ENCODE measurements at places on chromosomes 5 and 9.

DNA sequence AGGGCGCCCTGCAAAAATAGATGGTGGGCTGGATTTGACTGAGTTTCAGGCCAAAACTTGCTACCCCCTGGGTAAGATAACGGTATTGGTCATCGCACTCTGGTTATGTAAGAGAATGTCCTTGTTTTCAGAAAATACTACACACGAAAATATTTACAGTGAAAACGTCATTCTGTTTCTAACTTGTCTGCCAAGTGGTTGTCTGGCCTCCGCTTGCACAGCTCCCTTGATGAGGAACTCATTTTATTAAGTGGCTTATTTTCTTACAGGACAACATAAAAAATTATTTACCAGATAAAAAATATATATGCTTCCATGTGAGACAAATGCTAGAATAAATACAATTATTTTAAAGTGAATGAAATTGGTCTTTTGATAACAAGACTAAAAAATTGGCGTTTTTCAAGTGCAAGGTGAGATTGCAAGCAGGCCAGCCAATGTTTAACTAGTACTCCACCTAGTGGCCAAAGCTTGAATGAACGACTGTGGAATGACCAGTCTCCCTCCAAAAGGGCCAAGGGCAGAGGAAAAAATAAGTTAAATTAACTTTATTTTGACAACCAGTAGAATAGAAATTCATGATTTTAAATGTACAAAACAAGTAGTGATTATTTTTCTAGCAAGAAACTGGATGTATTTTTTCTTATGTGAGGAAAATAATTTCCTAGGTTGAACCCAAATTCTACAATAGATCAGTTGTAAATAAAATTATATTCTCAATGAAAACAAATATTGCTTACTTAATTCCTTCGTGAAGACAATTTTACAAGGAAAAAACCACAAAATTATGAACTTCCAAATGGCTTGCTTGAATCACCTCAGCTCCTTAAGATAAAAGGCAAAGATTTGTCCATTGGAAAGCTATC lies 93.2 kb downstream of the ZFAND5 start:
- DNase-seq = no peak

DNA sequence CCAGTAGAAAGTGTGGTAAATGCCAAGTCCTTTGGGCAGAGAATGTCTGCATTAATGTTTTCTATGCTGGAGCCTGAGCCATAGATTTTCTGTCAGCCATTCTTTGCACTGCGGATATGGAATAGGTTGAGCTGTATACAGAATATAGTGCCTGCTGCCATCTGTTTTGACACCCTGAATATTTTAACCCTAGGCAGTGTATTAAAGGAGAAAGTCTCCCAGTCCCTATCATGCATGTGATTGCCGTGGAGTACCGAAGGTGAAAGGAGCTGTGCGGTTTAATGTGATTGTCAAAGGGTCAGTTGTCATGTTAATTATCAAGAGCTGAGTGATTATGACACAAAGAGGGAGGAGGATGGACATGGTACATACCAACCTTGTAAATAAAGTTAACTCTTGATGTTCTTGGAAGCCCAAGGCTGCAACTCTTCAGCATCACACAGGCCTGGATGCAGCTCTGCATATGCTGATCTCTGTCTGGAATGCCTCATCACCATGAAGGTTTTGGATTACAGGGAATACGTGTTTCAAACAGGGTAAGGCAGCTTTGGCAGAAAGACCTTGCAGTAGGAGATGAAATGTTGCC lies 247.1 kb upstream of the ELAVL2 start:
- DNase-seq = no peak

DNA sequence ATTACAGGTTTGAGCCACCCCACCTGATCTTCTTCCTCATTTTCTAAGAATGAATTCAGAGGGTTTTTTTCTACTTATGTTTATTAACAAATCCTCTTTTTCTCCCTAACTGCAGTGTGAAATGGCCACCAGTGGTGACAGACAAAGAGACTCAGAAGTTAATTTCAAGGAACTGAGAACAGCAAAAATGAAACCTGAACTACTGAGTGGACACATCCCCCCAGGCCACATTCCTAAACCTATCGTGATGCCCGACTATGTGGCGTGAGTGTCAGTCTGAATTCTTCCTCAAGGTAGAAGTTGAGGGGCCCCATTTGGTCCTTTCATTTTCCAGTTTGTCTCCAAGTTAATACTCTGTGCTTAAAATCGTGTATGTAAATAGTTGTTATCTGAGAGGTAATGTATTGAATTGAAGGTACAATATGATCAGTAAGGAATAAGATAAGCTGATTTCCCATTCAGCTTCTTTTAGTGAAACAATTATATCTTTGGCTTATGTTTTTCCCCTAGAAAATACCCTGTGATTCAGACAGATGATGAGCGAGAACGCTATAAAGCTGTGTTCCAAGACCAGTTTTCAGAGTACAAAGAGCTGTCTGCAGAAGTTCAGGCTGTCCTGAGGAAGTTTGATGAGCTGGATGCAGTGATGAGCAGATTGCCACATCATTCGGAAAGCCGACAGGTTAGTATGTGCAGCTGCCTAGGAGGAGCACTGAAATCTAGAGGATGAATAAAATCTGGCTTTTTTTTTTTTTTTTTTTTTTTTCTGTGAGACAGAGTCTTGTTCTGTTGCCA lies 17.7 kb downstream of the MARVELD2 start:
- DNase-seq = no peak

DNA sequence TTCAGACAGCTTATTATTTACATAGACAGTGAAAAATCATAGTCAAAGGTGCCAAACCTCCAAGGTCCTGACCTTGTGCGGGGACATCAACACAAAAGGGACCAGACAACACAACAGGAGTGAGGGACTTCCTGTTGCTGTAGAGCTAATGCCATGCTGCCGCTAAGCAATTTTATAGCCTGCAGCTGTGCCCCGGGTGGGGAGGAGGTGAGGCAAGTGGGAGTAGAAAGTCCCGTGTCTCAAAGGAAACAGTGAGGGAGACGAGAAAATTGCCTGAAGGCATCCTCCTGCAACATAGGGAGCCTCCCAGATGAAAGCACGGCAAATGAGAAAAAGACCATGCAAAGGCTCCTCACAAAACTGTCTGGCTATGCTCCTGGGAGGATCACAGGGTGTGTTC lies 58.8 kb downstream of the CAAP1 start:
- no peak for DNase-seq

DNA sequence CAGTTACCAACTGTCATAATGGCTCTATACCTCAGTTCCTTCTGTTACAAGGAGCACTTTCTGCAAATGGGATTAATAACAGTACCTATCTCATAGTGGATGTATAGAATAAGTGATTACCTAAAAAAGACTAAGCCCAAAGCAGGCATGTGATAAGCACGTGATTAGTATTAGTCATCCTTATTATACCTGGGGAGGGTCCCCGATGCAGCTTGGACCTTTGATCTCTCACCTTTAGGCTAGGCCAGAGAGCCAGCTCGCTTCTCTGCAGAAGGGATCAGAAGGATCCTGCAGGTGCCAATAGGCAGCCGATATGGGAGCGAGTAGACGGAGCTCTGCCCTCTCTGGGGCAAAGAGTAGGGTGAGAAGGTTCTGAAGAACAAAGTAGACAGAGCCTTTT lies 4.0 kb downstream of the JADE2 start:
- DNase-seq = no peak

DNA sequence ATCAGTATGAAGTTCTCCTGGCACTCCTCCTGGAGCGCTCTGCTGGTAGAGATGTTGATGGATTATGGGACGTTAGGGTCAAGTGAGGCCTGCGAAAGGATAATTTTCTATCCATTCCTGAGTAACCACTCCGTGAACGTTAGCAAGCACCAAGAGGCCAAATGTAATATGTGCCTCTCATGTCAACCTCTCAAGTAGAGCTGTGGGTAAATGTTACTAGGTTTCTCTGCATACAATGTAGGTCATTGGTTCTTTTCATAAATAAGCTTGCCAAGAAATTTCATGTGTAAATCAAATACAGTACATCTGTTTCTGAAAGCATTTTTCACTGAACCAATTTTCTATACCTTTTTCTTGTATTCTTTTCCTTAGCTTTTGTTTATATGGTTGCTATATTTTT lies 126.3 kb downstream of the KDM4C start:
- DNase-seq = no peak

GRCh38 chr9:126436545-126437267 lies 110.1 kb downstream of the MVB12B start:
- no peak for DNase-seq

- DNase-seq = no peak
Measured at GRCh38 chr9:16725066-16725465, 145.4 kb downstream of the BNC2 start.

DNA sequence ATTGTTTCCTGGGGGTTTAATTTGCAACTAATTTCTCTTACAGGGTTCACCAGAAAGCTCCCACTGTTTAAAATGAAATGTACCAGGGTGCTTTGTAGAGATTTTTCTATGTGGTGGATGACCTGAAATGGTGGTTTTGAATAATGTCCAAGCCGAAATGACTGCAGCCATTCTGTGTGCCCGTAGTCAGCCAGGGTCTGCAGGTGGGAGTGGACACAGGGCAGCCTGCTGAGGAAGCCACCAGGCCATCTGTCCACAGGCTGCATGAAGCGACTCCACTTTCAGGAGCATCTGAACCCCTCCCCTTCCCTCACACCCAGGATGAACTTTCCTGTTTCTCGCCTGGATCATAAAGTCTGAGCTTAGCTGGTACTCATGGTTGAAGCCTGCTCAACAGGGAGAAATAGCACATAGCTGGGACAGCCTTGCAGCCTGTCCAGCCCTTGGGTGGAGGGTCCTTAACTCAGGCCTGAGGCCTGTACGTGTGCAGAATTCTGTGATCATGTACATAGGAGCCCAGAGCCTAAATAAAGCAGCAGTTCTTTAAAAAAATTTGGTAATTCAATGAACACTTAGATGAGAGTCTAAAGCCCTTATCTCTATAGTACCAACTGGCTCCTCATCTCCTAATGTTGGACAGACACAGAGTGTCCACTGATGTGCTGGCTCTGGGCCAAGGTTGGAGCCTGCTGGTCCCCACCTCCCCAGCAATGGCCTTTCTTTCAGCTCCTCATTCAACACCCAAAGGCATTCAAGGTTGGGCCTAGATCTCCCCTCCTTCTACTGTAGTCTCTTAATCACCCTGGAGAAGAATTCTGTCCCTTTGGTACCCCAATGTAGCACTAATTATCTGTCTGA lies 72.8 kb downstream of the SHB start:
- DNase-seq = no peak

GRCh38 chr9:7607421-7607820 lies 192.2 kb downstream of the DMAC1 start:
- DNase-seq = no peak

DNA sequence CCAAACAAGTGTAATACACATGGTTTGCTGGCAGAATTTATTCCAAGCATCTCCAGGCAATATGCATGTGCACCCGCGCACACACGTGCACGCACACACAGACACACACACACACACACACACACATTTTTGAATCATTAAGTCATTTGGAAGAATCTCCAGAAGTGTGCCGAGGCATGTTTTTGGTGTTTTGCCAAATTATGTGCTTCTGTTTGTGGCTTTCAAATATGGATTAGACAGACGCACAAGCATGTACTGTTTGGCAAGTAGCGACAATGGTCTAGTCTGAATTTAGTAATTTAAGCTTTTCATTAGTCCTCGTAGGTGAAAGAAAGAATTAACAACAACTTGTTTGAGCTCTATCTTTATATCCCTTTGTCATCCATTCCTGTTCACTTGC lies 36.7 kb downstream of the NFIB start:
- no peak for DNase-seq

DNA sequence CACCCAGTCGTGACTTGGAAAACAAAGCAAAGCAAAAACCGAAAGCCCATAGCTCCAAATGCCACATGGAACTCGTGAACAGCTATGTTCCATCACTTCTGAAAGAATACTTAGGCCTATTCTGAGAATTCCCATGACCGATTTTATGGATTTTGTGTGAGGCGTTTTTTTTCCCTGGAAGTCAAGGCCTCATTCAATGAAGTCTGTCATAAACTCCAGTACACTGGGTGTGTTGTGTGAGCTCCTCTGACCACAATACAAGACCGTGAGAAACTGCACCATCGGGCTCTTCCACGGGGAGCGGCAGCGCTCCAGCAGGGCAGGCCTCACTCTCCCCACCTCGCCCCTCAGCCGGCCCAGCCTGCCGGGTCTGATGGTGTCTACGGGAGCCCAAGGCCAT lies 209.5 kb downstream of the FANCC start:
- DNase-seq = no peak

DNA sequence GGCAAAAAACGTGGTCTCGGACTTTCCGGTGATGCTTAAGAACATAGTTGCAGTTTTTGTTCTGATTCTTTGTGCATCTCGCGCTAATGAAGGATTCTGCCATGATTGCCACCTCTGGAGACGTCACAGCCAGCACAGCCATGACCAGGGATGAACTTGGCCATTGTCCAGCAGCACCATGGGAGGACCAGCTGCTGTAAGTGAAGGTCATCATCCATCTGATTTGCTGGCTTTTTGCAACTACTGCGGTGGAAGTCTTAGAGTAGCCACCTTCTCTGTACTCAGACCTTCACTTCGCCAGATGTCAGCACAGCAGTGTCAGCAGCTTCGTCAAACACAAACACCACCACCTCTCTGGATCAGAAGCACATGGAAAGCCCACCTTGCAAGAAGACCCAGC lies 45.7 kb downstream of the NSUN2 start:
- DNase-seq = no peak

DNA sequence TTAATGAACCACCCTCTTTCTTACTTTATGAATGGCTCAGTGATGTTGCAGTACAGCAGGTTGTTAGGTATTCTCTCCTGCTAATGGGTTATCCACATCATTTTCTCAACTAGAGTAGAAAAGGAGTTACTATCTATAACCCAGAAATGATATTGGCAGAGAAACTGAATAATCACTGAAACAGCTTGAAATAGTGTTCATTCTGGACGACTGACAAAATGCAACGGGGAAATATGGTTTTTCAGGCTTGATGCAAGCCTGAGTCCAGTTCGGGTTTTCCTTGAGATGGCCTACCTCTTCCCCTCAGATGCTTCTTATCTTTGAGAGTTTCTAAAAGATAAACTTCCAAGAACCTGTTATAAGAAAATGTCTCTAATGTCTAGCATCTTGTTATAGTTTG lies 187.3 kb downstream of the RAB3C start:
- no peak for DNase-seq
